ENCODE measurements at places on chromosomes 5 and 9.

- no peak for DNase-seq
Observed at GRCh38 chr5:22754155-22754554, 99.0 kb downstream of the CDH12 start.

DNA sequence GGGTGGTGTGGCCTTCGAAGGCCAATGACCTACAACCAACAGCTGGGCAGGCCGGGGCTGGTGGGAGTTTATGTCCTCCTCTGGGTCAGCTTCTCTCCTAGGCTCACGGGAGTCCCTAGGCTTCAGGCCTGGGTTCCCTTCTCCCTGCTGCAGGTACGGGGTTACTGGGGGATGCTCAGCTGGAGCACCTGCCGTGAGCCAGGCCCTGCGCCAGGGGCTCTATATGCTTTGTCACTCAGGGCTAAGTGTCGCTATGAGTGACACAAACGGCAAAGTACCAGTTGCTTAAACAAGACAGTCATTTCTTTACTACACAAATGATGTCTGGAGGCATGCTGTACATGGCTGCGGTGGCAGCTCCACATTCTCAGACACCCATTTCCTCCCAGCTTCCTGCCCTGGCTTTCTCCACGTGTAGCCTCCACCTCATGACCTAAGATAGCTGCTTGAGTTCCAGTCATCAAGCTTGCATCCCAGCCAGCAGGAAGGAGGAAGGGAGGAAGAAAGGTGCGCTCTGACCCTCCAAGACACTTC, 22.5 kb upstream of the NINJ1 start:
- DNase-seq, result no peak

DNA sequence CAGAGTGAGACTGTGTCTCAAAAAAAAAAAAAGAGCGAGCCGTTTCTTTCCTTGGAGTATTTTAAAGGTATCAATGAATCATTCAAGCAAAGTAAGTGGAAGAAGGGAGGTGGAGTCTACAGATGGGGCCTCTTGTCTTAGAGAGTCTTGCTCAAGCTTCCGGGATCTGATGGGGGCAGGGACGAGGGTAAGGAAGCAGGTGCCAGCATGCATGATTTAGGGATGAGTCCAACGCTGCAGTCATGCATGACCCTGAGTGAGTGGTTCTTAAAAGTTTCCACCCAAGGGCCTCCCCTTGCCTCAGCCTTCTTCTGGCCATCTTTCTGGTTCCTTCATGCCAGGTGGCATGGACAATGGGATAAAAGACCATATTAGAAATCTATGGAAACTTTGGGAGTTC, 79.6 kb downstream of the MYO10 start:
- no peak for DNase-seq

DNA sequence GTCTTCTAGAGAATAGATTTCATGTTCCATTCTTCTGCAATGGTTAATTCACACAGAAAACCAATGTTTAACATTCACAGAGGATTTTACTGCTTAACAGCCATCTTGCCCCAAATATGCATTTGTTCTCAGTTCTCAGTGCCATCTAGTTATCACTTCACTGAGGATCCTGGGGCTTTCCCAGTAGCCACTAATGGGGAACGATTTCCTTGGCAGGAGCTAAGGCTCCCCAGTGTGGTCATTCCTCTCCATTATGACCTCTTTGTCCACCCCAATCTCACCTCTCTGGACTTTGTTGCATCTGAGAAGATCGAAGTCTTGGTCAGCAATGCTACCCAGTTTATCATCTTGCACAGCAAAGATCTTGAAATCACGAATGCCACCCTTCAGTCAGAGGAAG, 3.4 kb downstream of the ERAP2 start:
- DNase-seq, result no peak

- no peak for DNase-seq
Observed at GRCh38 chr5:180801596-180802324, 846 bp downstream of the MGAT1 start.

- DNase-seq, result no peak
Observed at GRCh38 chr5:168073991-168074800, 217.2 kb upstream of the WWC1 start.

DNA sequence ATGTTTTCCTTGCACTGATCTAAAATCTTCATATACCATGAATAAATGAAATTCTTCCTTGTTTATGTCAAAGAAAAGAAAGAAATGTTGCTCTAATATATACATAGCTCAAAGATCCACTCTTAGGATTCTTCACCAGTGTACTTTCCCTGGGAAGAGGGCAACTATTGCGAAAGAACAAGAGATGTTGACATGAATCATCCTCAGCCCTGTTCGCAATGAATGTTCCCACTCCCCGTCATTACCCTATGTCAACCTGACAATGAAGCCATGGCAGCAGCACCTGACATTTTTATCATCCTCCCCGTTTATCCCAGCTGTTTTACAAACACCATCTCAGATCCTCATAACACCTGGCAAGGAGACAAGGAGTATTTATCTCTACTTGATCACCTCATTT, 409.1 kb upstream of the GRIA1 start:
- DNase-seq, result no peak

DNA sequence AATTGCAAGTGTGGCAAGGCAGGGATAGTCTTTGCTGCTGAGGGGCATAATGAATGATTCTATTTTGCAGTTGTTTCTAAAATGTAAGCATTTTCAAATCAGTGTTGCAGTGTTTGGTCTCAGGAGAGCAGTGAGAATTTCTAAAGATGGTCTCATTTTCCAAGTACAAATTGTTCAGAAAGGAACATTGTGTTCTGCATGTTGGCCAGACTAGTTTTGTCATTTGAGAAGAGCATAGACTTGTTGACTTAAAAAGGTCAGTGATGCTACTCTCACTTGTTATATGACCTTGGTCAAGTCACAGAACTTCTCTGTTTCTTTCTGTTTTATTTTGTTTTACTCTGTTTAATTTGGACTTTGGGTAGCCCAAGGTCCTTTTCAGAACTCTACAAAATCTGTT, 344.6 kb downstream of the OSTF1 start:
- DNase-seq, result no peak

DNA sequence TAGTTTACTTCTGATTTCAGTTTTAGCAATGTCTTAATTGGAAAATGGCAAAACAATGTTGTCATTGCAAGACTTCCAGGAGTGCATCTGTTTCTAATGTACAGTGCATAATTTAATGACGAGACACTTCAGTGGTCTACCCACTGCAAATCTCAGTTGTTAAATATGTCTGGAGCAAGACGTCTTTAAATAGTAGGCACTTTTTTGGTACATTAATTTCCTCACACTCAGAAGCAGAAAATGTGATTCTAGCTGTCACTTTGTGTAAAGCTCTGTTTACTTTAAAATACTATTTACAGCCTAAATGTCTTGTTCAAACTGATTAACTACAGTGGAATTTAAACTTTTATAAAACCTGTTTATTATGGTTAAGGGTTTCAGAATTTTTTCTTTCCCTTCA, 815.5 kb downstream of the TLE1 start:
- no peak for DNase-seq

GRCh38 chr5:119174578-119175163, 103.8 kb downstream of the DMXL1 start:
- no peak for DNase-seq

DNA sequence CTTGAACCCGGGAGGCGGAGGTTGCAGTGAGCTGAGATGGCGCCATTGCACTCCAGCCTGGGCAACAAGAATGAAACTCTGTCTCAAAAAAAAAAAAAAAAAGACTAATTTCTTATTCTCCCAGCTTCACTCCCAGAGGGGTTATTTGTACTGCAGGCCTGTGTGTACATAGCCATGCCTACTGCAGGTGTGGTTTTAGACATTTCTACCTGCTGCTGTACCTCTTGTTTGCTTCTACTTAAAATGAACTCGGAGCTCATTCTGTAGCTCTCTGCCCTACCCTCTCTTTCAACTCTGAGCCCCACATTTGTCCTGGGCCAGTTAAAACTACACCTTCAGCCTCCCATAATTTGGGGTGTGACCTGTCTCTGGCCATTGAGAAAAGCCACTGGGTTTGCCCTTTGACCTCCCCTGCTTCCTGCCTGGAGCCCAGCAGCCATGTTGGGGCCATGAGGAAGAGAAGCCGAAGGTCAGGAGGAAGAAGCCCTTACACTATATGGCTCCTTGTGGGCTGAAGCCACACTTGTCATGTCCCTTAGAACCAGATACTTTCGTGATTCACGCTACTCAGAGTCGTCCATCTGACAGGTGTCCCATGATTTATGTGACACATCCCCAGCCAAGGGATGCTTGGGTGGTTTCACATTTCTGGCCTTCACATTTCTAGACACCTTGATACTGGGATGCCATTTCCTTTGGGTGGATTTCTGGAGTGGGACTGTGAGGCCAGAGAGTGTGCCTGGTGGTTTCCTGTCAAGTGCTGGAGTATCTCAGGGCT, 9.4 kb upstream of the CARD19 start:
- no peak for DNase-seq

DNA sequence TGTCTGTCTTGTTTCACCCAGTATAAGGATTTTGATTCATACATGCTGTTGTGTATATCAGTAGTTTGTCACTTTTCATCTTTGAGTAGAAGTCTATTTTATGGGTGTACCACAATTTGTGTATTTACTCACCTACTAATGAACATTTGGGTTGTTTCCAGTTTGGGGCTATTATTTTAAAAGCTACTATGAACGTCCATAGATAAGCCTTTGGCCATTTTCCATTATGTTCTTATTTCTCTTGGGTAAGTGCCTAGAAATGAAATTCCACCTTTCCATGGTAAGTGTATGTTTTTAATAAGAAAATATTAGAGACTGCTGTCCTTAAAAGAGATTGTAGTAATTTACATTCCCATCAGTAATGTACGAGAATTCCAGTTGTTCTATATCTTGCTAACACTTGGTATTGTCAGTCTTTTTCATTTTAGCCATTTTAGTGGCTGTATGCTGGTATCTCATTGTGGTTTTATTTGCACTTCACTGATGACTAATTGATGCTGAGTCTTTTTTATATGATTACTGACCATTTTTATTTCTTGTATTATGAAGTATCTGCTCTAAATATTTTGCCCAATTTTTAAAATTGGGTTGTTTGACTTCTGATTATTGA, 17.9 kb upstream of the PDE8B start:
- DNase-seq, result no peak

DNA sequence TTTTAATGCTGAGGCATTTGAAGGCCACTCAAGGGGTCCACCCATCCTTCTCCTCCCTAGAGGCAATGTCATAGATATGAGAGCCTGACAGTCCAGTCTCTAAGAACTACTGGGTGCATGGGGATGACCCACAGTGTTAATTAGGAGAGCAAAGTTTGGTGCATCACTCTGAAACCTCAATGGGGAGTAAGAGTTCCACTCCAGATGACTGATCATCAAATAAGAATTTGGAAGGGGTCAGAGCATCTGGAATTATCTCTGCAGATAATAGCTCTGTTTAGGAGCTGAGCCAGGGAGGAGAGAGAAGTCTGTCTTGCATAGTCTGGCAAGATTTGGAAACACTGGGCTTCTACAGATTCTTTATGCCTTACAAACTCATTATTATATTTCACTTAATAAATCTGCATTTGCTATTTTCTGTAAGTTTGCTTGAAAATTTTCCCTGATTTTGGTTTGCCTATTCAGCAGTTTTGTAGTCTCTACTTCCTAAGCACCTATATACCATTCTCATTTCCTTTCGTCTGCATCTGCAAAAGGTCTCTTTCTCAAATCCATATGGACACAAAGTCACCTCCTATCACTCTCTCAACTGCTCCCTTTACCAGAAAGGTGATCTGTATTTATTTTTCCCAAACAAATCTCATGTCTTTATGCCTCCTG, 27.7 kb downstream of the FGF10 start:
- no peak for DNase-seq

DNA sequence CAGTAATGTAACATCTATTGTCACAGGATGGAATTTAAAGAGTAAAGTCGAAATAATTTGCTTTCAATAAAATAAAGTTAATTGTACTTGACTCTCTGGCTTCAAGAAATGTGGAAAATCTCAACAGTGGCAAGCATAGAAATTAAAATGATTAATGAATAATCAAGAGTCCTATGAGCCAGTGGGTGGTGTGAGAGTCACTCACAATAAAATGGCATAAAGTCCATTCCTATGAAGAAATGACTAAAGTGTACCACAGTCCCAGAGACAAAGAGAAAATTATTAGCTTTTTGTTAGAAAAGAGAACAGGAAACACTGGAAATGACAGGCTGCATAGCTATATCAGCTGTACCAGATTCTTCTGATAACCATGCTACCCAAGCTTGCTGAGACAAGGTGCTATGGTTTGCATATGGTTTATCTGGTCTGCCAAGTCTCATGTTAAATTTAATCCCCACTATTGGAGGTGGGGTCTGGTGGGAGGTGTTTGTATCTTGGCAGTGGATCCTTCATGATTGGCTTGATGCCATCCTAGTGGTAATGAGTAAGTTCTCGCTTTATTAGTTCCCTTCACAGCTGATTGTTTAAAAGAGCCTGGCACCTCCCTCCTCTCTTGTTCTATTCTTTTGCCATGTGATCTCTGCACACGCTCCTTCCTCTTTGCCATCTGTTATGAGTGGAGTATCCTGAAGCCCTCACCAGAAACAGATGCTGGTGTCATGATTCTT, 647.7 kb upstream of the ITGA1 start:
- DNase-seq, result no peak

DNA sequence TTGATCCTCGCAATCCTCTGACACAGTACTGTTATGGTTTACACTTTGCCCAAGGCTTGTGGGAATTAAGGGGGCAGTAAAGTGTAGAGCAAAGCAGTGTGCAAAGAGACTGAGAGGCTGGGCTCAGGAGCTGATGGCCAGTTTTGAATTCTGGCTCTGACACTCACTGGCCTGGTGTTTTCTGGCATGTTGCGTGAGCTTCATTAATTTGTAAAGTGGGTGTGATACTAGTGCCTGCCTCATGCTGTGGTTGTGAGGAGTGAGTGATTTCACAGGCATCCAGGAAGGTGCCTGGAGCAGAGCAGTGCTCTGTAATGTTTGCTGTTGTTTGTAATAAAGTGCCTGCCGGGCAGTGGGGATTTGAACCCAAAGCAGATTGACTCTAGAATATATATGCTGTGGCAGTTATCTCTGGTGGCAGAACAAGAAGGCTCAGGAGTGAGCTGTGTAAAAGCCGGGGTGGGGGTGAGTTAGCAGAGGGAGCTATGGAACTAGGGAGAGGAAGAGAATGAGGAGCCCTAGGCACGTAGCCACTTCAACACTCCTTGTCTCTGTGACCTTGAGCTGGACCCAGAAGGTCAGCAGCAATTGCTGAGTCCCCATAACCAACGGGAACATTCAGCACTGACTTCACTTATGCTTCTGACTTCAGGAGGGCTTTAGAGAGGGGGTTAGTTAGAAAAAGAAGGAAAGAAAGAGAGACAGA, 108.5 kb downstream of the DOCK2 start:
- no peak for DNase-seq

GRCh38 chr9:127491516-127491915, 40.2 kb downstream of the LRSAM1 start:
- DNase-seq, result no peak

DNA sequence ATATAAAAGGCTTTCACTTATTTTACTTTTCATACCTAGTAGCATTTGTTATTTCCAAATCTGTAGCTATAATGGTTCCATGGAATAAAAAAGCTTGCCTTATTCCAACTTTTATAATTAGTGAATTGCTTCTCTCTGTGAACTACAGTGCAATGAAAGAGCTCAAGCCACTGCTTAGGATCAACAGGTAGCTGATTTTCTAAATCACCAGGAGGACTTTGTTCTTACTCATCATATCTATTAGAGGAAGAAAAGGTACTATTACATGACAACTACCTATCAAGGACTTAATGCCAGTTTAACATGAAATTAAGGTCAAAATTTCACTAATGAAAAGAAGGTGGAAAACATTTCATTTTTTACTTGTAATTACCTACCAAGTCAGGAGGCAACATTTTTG, 414.6 kb downstream of the BNC2 start:
- no peak for DNase-seq

All from activated CD4-positive, CD25-positive, alpha-beta regulatory T cell (primary cell).